ENCODE measurements at places on chromosomes 16 and 17. TPM values are rescaled to one million over a fixed set of nuclear protein-coding genes. Genes with fewer than 3 reads are reported as not detected.
A peak's percentile ranks its signal among the peaks of the same experiment; 100 is the strongest.

DNA sequence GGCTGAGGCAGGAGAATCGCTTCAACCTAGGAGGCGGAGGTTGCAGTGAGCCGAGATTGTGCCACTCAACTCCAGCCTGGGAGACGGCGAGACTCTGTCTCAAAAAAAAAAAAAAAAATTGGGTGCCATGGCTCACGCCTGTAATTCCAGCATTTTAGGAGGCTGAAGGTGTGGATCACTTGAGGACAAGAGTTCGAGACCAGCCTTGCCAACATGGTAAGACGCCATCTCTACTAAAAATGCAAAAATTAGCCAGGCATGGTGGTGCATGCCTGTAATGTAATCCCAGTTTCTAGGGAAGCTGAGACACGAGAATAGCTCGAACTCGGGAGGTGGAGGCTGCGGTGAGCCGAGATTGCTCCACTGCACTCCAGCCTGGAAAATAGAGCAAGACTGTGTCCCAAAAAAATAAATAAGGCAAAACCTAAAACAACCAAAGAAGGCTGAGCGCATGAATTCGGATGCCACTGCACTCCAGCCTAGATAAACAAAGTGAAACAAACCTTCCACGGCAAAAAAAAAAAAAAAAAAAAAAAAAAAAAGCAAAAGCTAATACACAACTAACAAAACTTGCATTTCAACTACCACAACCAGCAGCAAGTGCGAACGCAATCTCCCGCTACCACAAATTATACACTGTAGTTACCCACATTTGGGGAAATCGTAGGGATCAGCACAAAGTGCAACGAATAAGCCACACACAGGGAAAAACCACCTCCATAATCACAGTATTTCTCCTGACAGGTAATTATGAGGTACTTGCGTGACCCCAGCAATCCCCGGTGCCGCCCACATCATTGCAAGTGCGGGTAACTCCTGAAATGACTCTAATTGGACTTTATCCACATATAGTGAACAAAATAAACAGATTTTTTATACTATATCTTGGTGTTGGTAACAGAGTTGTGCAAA is 25.6 kb downstream of the TEX14 start:
- no peak for DNase-seq

GRCh38 chr16:68893710-68894705 is 50.7 kb downstream of the TANGO6 start:
- peak; percentile 12 for DNase-seq

LGALS9 gene
- total RNA-seq: 328 TPM

- no peak for DNase-seq
These were observed 78.8 kb downstream of the WIPI1 start for GRCh38 chr17:68378268-68379176.

DNA sequence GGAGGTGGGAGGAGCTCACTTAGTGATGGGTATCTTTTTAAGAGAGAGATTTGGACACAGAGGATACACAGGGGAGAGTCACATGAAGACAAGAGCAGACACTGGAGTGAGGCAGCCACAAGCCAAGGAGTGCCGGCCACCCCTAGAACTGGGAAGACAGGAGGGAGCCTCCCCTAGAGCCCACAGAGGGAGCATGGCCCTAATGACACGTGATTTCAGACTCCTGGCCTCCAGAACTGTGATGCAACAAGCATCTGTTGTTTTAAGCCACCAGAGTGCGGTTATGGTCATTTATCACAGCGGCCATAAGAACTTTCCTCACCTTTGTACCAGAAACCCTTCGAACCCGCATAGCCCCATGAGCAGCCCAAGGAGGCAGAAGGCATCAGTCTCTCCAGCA is 33.3 kb downstream of the SLC38A8 start:
- no peak for DNase-seq

GRCh38 chr17:930258-930657 is 49.3 kb downstream of the NXN start:
- no peak for DNase-seq

GRCh38 chr17:30415491-30415890 is 36.8 kb downstream of the CPD start:
- no peak for DNase-seq

All from hematopoietic multipotent progenitor cell (in vitro differentiated cells).